ENCODE measurements at places on chromosomes 5 and 9.

DNA sequence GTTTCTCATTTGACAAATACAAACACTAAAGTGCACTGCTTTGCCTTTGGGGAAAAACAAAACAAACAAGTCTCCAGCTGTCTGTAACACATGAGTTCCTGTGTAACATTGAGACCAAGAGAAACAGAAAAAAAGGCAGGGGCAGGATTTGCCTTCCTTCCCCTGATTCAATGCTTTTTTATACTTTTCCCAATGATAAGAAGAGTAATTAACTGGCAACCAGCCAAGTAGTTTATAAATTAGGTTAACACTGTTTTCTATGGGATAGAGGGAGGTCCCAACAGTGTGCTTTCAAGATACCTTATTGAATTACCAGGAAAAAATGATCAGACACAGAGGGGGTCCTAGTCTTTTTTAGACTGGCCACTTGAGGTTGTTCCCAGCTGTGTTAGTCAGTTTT, 346.8 kb downstream of the TRIM36 start:
- no peak for DNase-seq

- no peak for DNase-seq
Measured at GRCh38 chr5:141495453-141495811, 6.6 kb downstream of the PCDHGC5 start.

DNA sequence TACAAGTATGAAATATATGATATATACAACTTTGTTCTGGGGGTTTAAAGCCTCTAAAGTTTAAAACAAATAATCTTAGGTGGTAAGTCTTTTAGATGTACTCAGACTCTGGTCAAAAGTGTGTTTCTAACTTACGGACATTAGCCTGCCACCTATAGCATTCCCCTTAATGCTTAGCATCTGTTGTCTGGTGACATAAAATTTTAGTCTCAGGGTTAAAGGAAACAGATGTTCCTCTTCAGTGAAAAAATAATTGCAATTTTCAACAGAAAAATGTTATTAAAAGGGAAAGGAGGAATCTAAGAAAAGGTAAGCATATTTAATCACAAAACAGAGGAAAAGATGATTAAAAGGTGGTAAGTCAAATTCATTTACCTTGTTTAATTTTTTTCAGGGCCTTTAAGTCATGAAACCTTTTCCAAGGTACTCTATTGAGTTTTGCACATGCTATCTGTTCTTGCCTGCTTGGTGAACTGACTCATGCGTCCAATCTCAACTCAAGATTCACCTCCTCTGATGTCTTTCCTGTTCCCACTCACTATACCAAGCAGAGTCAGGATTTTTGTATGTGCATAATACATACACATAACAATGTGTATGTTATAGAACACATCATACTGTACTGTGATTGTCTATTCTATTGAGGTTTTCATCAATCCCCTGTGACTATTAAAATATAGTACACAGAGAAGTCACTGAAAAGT, 7.9 kb downstream of the TMEM167A start:
- DNase-seq: no peak

GRCh38 chr9:26326563-26326962, 566.0 kb downstream of the CAAP1 start:
- DNase-seq: peak; percentile 84

GRCh38 chr9:113577525-113578261, 114.2 kb downstream of the RGS3 start:
- DNase-seq: no peak

- DNase-seq: no peak
Measured at GRCh38 chr5:1670351-1670750, 129.3 kb downstream of the MRPL36 start.

- no peak for DNase-seq
Measured at GRCh38 chr5:81310402-81311063, 9.1 kb downstream of the ZCCHC9 start.

- DNase-seq: no peak
Measured at GRCh38 chr5:172173564-172174153, 14.4 kb downstream of the STK10 start.

- peak; percentile 82 for DNase-seq
Measured at GRCh38 chr5:113166852-113167366, 190.3 kb downstream of the DCP2 start.

GRCh38 chr5:180339583-180340183, 13.5 kb downstream of the GFPT2 start:
- DNase-seq: no peak

- peak; percentile 86 for DNase-seq
Measured at GRCh38 chr9:34513567-34514214, 9.1 kb downstream of the ENHO start.

GRCh38 chr9:37324691-37325490, 97.6 kb upstream of the GRHPR start:
- DNase-seq: peak; percentile 84

GRCh38 chr5:93567424-93567823, 13.6 kb downstream of the NR2F1-AS1 start:
- DNase-seq: peak; percentile 85

DNA sequence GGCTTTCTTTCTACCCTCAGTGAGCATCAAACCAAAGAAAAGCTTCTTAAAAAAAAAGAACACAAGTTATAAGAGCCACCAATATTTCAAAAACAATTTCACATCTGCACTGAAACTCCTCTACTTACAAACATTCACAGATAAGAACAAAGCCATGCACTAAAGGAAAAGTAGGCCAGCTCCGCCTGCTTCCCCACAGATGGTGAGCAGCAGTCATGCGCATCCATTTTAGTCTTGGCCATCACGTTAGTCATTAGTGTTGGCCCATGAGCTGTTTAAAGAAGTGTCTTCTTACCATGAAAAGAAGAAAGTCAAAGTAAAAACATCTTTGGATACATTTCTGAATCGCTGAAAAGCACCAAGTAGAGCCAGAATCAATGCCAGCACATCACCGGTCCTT, 40.0 kb upstream of the SMIM23 start:
- DNase-seq: no peak

DNA sequence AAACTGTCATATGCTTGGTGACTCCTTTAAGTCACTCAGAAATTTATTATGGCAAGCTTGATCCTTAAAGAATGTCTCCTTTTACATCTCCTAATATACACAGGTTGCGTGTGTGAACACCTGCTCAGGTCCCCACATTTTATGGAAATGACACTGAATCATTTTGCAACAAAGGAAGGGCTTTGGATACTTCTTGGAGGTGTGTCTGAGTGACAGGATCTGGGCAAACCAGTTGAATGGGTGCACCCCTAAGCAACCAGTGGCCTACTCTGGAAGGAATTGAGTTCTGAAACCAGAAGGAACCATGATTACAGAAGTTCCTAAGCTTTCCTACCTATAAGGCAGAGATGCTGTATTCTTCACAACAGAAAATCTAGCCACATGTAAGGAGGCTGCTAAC, 483.9 kb upstream of the KLF4 start:
- no peak for DNase-seq

DNA sequence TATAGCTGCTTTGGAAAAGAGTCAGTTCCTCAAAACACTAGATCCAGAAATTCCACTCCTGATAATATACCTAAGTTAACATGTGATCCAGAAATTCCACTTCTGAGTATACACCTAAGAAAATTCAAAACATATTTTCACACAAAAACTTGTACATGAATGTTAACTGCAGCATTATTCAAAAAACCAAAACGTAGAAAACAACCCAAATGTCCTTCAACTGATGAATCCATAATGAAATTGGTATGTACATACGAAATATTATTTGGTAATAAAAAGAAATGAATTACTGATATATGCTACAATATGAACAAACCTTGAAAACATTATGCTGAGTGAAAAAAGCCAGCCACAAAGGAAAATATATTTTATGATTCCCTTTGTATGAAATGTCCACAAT, 16.5 kb upstream of the AFF4 start:
- DNase-seq: no peak

GRCh38 chr5:151578326-151579025, 12.7 kb downstream of the FAT2 start:
- DNase-seq: no peak

DNA sequence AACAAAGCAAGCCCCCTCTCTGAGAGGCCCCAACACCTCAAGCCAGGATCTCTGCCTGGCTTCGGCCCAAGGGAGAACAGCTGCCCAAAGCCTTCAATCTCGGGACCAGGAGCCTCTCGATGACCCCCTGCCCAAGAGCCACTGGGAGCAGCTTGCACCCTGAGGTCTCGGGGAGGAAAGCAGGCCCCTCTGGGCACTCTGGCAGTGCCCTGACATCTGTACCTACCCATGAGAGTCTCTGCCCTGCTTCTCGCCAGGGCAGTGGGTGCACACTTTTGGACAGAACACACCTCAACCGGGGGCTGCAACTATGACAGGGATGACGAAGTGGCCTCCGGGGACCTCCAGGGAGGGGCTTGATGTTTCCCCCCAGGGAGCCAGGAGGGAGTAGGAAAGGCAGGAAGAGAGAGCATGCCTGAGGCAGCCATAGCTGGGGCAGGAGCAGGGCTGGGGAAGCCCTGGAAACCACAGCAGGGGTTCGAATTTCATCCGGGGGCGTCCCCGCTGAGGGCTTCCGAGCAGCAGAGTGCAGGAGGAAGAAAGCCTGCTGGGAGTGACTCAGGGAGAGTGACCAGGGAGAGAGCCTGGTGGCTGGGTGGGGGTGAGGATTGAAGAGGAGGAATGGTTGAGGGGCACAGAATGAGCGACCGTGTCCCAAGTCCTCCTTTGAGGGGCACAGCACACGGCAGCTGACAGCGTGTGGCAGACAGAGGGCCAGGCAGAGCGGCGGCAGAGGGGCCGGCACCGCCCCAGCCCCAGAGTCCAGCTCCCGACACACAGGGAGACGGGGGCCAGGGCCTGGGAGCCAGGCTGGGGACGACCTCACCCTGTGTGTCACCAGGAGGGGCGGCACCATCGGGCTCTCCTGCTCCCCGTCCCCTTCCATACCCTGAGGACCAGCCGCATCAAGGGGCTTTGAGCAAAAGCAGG, 1.8 kb downstream of the LPCAT1 start:
- DNase-seq: peak; percentile 13

- DNase-seq: peak; percentile 90
Measured at GRCh38 chr5:69334793-69335268, 2.2 kb upstream of the CCDC125 start.

DNA sequence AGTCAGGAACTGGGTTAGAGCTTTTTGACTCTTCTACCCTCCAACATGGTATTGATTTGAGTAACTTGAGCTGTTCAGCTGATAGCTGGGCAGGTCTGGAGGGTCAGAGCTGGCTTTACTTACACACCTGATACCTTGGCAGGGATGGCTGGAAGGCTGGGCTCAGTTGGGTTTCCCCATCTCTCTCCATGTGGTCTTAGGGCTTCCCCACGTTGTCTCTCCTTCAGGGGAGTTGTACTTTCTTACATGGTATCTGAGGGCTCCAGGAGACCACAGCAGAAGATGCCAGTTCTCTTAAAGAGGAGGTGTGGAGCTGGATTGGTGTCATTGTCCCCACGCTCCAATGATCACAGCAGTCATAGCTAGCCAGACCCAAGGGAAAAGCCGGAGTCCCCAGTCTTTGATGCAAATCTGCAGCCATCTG, 25.6 kb downstream of the ISOC1 start:
- DNase-seq: no peak

- DNase-seq: no peak
Measured at GRCh38 chr9:125974705-125975104, 227.5 kb downstream of the PBX3 start.

- DNase-seq: no peak
Measured at GRCh38 chr5:148697180-148697808, 43.0 kb upstream of the HTR4 start.

GRCh38 chr9:78769690-78770089, 472.8 kb downstream of the PSAT1 start:
- DNase-seq: peak; percentile 43

- no peak for DNase-seq
Measured at GRCh38 chr5:117475919-117476318, 901.3 kb upstream of the SEMA6A start.

GRCh38 chr5:138659121-138659520, 83.9 kb upstream of the HSPA9 start:
- peak; percentile 29 for DNase-seq

DNA sequence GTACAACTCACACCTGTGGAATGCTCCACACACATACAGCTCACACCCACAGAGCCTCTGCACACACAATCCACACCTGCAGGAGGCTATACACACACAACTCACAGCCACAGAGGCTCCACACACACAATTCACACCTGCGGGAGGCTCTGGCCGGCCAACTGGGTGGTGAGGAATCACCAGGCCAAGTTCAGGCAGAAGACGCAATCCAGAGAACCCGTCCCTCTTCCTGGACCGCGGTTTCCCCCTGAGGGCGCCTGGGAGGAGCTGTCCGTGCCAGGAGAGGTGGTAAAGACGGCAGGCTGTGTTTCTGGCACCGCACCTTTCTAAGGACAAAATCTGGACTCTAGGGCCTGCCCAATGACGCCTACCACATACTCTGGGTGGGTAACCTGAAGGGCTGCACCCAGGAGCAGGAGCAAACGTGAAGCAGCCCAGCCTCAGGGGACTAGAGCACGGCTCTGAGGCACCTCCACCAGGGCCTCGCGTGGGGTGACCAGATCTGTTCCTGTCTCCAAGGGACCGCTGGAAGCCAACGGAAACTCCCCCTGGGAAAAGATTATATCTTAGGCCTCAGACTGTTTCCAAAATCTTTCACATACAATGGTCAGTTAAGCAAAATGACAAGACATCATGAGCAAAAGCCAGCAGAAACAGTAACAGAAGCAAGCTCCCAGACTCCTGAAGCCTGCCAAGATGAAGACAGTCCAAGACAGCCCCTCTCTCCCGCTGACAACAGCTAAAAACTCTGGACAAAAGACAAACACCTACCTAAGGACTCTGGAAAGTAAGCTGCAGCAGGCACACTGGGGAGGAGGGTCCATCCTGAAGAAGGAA, 16.9 kb downstream of the CAMSAP1 start:
- DNase-seq: no peak

GRCh38 chr5:75306746-75307145, 30.3 kb upstream of the HMGCR start:
- DNase-seq: no peak

- DNase-seq: no peak
Measured at GRCh38 chr9:131481441-131482342, 21.0 kb upstream of the POMT1 start.

- DNase-seq: peak; percentile 19
Measured at GRCh38 chr5:32074401-32074800, 99.7 kb downstream of the GOLPH3 start.

DNA sequence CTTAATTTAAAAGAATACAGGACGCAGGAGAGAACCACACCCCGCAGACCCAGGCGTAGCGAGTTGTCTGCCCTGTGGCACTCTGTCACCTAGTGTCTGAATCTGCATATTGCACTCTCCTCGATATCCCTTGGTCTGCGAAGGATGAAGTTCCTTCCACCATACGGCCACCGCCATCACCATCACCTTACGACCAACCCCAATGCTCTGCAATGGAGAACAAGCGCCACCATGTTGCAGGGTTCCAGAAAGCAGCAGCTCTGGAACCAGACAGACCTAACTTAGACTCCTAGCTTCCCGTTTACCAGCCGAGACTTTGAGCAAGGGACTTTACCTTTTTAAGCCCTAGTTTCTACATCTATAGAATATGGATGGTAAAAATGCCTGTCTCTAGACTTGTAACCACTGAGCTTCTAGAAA, 77.4 kb upstream of the DMRT1 start:
- DNase-seq: peak; percentile 20

GRCh38 chr5:41457094-41457493, 53.3 kb downstream of the PLCXD3 start:
- DNase-seq: no peak

Data from NCI-H69 (cell line).